HEK293T (cell line): ENCODE measurements at places on chromosomes 5 and 9.

DNA sequence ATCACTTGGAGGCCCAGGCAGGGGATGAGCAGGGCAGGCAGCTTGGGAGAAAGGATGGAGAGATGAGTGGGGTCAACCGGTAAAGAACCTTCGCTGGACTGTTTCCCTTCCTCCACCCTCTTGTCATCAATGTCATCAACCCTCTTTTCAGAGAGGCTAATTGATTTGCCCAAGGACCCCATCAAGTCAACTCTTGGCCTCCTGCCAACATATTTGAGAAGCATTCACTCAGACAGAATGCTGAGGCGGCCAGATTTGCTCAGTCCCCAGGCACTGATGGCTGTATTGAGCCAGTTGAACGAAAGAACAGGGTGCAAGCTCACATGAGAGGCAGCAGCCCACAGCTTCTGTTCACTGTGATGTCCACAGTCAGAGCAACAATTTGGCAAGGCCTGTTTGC lies 193.5 kb downstream of the RFK start:
- DNase-seq, result no peak

GRCh38 chr5:68962757-68963484 lies 130.9 kb upstream of the SLC30A5 start:
- peak; percentile 75 for DNase-seq

GRCh38 chr5:181233801-181234454 lies 9.8 kb downstream of the RACK1 start:
- no peak for DNase-seq

- no peak for DNase-seq
Observed at GRCh38 chr9:98532147-98532546, 176.6 kb downstream of the GABBR2 start.

- DNase-seq, result no peak
Observed at GRCh38 chr5:68587171-68587570, 371.6 kb downstream of the PIK3R1 start.

DNA sequence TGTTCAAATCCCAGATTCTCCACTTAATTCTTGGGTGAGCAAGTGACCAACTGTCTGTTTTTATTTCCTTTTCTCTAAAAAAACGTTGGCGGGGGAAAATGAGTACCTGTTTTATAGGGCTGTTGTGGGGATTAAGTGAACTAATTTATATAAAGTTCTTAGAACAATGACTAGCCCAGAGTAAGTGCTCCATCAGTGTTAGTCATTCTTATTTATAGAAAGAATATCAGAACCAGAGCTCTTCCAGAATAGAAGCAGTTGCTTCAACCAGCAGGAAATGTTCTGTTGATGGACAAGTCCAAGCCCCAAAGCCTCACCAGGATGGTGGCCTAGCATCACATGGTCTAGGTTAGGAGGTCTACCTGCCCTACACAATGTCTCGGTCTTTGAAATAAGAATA lies 379.2 kb downstream of the ACTL7B start:
- no peak for DNase-seq

DNA sequence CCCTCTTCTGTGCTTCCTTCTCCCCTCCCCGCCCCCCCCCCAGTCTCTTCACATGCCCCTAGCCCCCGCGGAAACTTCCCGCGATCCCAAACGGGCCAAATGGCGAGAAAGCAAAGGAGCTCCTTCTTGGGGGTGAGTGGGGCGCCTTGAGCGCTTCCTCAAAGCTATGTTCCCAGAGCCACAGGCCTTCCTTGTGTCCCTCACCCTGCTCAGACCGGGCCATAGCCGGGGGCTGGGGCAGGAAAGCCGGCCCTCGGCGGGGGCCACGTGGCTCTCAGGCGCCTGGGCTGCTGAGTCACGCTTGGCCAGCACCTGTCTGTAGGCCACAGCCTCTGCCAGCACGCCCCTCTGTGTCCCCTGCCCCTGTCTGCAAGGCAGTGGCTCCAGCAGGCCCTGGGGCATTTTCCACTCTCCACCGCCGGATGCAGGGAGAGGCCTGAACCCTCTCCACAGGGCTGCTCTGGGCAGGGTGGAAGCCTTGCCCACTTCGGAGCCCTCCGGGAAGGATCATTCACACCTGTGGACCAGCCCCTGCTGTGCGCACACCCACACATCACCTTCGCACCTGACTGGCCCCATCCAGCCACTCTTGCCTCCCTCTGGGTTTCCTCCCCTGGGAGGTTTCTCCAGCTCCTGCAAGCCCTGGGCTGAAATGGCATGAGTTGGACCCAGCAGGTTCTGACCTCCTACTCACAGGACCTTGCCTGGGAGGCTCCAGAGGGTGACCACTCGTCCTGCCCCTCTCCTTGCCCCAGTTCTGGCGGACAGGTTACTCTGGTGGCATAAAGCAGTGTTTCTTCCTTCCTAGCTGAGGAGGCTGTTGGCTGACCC lies 1.2 kb upstream of the SQSTM1 start:
- DNase-seq, result peak; percentile 44

DNA sequence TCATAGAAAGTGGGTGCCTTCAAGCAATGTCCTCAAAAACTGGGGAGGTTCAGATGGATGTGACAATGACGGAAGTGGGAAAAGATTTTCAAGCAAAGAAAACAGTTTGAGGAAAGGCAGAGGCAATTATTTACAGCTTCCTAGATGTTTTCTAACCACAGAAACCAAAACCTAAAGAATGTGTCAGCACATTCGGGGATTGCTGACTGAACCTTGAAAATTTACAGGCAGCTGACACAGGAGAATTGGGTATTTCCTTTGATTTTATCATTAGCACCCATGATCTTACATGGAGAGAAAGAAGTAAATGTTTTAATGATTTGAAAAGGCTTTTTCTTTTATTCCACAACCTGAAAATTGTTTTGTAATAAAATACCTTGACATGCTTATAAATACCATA lies 369.0 kb downstream of the ACTL7B start:
- DNase-seq, result no peak

DNA sequence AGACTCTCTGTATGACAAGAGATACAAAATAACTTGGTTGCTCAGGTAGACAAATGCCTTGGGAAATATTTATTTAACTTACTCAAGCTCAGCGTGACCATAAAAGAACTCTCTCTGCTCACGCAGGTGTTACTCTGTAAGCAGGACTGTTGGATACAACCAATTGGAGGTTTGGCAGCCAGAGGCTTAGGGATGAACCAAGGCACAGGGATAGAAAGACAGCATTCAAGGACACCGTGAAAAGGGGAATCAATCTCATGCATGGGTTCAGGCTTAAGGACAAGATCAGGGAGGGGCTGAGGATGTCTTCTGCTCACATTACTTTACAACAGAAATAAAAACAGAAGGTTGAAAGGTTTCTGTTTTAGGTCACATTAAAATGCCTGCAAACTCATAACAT lies 389.0 kb upstream of the BRINP1 start:
- DNase-seq, result no peak

- no peak for DNase-seq
Observed at GRCh38 chr5:900781-901180, 8.1 kb downstream of the TRIP13 start.

DNA sequence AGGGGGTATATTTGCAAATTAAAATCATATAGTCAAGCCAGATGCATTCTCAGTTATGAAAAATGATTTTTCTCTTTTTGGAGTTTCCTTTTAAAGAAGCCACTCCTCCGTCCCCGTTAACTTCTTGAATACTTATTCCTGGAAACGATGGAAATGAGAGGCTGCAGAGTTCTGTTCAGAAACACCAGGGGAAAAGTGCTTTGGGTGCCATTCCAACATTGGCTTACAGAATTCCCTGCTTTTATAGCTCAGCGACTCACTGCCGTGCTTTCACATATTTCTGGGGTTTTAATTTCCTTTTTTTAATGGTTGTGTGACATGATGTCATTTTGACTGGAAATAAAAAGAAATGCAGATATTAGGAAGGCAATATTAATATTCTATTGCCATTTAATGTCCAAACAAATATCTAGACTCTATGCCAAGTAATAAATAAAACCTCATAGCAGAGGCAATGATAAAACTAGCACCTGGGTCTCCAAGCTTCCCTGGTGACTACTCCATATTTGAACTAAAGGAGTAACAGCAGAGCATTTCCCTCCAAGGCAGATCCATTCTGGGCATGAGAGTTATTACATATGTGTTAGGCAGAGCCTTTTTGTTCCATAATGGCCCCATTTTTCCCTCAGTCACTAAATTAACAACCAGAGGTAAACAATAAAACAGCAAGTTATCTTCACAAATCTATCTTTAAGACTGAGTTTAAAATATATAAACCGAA lies 363.4 kb downstream of the EBF1 start:
- no peak for DNase-seq

- no peak for DNase-seq
Observed at GRCh38 chr9:127450243-127450760, 904 bp downstream of the RPL12 start.

DNA sequence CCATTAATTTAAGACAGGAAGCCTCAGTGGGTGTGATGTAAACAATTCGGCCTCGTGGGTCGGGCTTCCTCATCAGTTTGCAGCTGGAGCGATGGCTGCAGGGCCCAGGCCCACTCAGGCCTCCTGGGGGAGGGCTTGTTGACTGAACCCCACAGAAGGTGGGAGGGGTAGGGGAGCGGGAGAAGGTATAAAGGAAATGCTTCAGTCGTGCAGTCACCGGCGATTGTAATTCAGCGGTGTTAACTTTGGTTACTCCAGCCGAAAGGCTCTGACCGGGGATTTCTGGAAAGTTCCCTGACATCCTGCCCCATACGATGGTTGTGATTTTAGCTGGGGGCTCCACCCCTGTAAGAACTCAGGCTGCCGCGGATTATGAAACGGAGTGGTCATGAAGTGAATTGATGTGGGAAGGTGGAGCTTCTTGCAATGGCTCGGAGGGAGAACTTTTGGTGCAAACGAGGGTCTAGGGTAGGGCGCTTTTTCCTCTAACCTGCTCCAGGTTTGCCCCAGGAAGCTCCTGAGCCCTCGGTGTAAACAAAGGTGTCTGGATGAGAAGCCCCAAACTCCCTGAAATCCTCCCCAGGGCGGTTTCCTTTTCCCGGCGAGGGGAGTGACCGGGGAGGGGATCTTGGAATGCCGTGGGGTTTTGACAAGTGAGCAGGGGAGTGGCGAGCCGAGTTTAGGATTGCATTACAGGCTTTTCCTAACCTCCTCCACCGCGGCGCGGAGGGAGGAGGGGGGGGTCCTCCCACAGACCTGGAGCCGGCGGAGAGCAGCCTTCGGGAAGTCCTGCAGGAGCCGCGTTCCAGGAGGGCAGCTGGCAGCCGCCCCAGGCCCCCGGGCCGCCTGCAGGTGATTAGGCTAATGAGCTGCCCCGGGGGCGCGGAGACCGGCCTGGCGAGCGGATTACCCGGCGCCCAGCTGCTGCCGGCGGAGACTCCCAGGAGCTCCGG lies 215.5 kb downstream of the PDZD2 start:
- DNase-seq, result peak; percentile 53
